SJSA1 (cell line): ENCODE measurements at places on chromosomes 11 and 22.

DNA sequence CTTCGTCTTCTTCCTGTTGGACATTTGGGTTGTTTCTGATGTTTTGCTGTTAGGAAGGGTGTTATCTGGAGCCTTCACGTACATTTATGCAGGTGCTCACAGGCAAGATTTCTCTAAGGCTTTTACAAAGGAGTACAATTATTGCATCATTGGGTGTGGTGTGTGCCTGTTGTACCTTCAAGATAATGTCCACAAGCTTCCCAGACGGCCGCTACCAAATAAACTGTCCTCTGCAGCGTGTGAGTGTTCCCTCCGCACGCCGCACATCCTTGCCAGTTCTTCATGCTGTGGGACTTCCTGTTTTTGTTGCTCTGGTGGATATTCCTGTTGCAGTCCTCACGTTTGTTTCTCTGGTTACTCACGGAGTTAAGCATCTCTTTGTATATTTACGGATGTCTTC lies 133.3 kb downstream of the TBC1D22A start:
- no peak for DNase-seq

- DNase-seq: peak; percentile 20
Measured at GRCh38 chr11:13535819-13536218, 40.0 kb upstream of the PTH start.

DNA sequence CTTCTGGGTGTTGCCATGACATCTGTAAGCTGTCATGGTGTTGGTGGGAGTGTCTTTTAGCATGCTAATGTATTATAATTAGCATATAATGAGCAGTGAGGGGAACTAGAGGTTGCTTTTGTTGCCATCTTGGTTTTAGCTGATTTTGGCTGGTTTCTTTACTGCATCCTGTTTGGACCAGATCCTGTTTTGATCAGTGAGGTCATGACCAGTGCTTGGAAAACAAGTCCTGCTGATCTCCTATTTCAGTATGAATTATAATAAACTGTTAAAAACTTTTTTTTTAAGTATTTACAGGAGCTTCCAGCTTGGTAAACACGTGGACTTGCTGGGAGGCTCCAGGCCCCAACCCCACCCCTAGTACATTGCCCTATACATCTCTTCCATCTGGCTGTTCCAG lies 30.5 kb upstream of the P4HA3 start:
- DNase-seq: no peak

DNA sequence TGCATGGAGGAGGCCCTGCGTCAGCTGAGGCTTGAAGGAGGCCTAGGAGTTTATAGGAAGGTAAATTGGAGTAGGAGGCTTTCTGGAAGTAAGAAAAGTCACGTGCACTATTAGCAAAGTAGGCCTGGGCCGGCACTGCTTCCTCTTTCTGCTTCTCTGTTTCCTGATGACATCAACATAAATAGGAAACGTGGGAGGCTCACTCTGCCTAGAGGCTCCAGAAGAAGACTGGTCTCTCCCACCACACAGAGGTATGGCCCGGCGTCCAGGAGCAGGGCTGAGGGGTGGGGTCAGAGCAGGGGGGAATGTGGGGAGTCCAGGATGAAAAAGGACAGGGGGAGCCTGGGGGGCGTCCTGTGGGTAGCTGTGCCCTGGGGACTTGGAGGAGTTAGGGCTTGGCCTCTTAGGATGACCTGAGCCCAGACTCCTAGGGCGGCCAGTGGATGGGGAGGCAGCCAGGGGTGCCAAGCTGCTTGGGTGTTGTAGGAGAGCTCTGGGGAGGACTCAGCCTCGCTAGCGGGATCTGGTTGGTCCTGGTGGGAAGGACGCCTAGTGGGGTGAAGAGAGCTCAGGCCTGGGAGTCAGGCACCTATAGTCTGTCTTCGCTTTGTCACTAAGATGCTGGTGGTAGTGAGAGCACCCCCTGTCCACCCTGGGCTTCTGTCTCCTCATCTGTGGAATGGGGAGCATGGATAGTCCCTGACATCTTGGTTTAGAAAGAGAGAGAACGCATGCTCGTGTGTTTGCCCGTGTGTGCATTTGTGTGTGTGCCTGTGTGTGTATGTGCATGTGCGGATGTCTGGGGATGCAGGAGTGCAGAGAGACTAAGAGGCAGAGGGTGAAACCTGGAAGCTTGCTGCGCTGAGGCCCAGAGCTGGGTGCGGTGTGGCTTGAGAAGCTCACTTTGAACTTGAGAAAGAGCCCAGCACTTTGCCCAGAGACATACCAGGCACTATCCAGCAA lies at the start of gene CSF2RB:
CSF2RB (plus strand) TSS at position 202 of the 963 bp plus-strand sequence. CDS start 8,580 bp downstream, outside the sequence.
- no peak for DNase-seq

DNA sequence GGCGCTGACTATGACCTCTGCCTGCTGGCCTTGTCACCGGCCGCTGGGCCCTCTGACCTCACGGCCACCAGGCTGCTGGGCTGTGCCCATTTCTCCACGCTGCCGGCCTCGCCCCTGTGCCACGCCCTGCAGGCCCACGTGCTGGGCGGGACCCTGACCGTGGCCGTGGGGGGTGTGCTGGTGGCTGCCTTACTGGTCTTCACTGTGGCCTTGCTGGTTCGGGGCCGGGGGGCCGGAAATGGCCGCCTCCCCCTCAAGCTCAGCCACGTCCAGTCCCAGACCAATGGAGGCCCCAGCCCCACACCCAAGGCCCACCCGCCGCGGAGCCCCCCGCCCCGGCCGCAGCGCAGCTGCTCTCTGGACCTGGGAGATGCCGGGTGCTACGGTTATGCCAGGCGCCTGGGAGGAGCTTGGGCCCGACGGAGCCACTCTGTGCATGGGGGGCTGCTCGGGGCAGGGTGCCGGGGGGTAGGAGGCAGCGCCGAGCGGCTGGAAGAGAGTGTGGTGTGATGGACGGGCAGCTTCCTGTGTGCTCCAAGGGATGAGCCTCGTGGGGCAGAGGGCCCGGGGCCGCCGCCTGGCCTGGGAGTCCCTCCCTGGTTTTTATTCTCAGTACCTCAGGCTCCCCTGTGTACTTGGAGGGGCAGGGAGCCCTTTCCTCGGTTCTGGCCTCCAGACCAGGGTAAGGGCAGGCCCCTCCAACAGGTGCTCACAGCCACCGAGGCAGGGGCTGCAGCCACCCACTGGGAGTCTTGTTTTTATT lies 3.0 kb downstream of the LRFN4 start:
- no peak for DNase-seq

DNA sequence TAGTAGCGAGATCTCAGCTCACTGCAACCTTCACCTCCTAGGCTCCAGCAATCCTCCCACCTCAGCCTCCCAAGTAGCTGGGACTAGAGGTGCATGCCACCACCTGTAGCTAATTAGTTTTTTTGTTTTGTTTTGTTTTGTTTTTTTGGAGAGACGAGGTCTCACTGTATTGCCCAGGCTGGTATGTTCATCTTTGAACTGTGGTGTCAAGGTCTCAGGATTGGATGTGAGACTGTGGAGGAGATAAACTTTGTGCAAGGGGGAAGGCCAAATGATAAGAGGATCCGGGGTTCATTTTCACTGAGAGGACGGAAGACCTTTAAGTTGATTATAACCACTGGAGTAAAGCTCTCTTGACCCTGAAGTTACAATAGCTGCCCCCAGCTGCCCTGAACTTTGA lies 8.9 kb downstream of the SEC14L2 start:
- no peak for DNase-seq

DNA sequence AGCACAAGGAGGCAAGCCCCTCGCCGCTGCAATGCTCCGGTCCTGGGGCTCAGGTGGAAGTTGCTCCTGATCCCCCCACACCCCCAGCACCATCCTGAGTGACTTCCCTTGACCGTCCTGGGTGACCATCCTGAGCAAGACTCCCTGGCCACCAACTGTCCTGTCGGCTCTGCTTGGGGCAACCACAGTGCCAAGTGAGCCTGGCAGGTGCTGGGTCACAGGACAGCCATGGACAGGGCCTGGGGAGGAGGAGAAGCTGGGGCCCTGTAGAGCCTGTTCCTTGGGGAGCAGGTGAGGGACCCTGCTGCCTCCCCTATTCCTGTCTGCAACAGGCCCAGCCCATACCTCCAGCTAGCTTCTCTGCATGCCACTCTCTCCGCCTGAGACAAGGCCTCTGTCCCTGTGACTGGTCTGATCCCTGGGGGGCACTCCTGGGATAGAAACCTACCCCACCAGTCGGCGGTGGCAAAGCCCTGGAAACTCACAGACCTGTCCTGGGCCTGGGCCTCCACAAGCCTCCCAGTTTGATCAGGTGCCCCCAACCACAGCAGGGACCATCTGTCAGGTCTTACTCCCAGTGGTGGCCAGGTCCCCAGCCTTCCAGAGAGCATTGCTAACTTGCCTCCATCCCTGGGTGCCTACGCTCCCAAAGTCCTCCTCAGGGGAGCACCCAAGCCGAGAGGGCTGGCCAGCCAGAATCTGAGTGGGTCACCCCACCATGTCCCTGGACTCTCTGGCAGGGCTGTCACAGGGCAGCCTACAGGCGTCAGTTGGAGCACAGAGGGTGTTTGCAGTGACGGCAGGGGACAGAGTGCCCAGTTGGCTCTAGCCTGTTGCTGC lies 68.7 kb upstream of the WNT7B start:
- DNase-seq: no peak

DNA sequence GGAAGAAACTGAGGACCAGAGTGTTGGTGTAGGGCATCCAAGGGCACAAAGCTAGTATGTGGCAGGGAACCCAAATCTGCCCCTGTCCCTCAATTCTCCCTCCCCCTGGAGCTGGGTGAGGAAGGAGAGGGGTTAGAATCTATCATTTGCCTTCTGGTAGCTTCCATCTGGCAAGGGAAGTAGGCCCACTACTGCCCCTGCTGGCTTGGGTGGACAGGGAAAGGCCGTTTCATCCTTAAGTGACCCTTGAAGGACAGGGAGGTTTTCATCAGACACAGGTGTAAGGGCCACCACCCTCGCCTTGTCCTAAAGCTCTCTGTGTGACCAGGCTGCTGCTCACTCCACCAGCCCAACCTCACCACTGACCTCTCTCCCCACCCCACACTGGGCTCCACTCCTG lies 22.1 kb downstream of the NECTIN1 start:
- no peak for DNase-seq

DNA sequence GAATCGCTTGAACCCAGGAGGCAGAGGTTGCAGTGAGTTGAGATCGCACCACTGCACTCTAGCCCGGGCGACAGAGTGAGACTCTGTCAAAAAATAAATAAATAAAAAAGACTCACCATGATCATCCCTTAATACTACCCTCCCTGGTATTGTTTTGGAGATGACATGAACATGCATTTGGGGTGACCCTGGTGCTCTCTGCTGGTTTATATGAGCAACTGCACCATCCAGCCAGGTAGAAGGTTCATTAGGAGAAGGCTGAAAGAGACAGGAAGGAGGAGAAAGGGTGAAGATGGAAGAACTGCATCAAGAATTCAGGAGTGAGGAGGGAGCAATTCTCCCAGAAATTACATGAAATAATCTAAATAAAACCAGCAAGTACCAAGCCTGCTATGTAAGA lies 37.8 kb downstream of the SLC5A1 start:
- peak; percentile 49 for DNase-seq

DNA sequence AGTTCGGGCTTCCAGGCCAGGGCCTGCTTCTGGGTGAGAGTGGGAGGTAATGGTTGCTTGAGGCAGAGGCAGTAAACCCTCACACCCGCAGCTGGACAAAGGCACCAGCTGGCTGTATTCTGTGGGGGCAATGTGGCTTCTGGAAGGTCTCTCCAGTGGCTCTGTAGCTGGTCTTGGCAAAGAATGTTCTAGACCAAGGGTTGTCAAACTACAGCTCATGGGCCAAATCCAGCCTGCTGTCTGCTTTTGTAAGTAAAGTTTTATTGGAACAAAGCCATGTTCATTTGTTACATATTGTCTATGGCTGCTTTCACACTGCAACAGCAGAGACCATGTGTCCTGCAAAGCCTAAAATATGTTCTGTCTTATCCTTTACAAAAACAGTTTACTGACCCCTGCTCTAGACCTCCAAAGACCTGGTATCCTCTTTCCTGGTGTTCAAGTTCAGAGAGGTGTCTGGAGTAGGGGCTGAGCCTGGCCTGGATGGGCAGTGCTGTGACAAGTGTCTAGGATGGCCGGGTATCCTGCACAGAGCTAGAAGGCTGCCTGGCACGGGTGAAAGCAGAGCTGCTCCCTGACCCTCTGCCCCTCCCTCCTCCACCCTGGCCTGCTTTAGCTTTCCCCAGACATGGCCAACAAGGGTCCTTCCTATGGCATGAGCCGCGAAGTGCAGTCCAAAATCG lies 3.4 kb downstream of the TAGLN start:
- no peak for DNase-seq

DNA sequence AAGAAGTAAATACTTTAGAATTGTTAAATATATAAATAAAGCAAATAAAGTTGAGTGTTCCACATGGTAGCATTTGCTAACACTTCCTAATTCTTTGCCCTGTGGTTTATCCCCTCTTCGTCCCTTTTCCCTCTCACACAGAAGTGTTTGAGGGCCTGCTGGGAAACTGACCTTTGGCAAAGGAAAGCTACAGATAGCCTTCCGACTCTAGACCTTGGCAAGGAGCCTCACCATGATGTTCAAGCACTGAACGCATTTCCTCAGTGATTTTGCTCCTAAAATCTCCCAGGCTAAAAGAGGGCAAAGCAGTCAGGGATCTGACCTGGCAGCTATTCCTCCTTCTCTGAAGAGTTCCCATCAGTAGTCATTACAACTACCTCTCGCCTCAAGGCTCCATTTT lies 52.5 kb upstream of the HORMAD2 start:
- no peak for DNase-seq

- DNase-seq: no peak
Measured at GRCh38 chr11:995752-996420, 40.6 kb downstream of the MUC6 start.

DNA sequence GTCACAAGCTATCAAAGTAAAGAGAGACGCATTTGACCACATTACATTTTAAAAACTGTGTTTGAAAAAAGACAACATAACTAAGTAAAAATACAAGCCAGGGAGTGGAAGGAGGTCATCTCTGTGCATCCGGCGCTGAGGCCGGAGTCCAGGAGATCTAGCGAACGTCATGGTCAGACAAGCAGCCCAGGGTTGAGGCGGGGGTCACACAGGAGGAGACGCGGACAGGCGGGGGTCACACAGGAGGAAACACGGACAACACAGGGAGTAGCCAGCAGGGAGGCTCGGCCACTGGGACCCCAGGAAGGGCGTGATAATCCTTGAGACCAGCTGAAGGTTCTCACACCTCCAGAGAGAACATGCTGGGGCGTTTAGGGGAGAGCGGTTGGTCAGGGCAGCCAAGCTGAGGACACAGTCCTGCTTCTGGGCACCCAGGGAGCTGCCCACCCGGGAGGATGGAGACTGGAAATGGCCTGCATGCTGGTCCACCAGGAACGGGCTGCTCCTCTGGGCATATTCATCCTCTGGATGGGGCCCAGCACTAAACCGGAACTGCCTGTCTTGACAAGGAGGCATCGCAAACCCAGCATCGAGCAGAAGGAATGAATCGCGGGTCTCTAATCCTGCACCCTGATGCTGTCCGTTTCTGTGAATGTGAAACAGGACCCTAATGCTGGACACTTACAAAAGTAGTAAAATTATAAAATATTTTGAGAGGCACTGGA lies 40.9 kb upstream of the MUC5AC start:
- DNase-seq: no peak
